ENCODE measurements at places on chromosomes 1 and 21. TPM values are rescaled to one million over a fixed set of nuclear protein-coding genes. Genes with fewer than 3 reads are reported as not detected.

Gene CRABP2
- total RNA-seq: 7.7 TPM

Gene OR2L2
- total RNA-seq: 0.41 TPM

Gene GJA4
- 3.3 TPM for total RNA-seq

DNA sequence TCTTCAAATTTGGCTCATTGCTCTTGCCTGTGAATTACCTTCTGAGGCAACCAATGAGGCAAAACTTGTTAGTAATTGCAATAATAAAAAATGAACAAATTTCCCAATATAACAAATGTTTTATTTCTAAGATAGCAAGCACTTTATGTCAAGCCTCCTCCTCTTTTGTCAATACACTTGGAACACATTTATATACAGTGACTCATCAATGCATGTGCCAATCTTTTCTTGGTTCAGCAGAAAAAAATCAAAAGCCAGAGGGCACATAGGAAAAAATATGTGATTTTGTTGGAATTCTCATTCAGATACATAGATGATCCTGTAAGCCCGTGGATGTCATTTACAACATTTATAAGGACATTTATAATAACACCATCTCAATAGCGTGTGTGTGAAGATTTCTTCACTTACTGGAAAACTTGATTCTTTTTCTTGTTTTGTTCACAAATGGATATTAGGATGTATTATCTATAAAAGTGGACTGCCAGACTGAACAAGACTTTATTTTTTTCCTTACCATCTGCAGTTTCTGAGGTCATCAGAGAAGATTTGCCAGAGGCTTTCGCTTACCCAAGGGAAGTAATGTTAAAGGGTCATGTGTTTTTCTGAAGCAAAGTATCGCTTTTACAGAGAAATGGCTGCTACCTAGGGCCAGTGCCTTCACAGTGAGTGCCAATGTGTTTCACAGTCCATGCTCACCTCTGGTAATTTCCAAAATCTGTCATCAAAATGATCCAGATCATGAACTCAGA, 645.7 kb upstream of the PTBP2 start:
- no peak for DNase-seq

- no peak for DNase-seq
Measured at GRCh38 chr1:178726545-178726944, 1.5 kb downstream of the RALGPS2 start.

GRCh38 chr1:155320661-155321617, at the start of gene RUSC1:
RUSC1 (plus strand) TSS chr1:155320894; CDS start chr1:155321774, 880 bp downstream.
- DNase-seq: peak; percentile 83

GRCh38 chr1:241640867-241641622, 876 bp upstream of the CHML start:
- DNase-seq: no peak

DNA sequence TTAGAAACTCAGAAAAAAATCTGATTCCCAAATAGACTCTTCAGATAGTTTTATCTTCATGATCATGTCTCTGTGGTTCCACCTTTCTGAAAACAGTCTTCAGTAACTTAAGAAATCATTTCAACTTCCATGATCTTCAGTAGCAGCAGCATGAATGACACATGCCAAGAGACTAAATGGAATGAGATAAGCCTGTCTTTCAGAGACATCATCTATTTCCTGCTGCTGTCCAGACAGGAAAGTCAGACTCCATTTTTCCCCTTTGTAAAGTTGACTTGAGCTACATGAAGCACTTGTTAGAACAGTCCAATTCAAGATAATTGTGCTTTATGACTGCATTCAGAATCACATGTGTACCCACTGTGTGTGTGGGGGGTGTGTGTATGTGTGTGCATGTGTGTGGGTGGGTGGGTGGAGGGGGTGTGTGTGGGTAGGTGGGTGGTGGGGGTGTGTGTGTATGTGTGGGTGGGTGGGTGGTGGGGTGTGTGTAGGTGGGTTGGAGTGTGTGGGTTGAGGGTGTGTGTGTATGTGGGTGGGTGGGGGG, 58.8 kb downstream of the CLIC4 start:
- DNase-seq: no peak

DNA sequence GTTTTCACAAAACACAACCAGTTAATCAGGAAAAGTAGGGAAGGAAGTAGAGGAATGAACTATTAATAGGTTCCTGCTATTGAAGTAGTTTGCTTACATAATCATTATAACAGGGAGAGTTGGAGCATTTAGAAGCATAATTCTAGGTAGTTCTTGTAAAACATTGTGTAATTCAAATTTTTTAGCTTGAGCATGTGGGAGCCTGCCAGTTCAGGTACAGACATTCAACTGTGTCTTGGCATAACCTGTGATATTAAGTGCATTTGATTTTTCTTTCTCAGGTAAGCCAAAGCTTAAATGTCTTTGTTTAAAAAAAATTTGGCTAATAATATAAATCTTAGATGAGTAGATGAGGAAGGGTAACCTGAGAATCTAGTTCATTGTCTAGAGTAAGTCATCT, 3.4 kb downstream of the YTHDF2 start:
- DNase-seq: no peak

- DNase-seq: no peak
Measured at GRCh38 chr1:184635347-184635979, 119.2 kb downstream of the EDEM3 start.

All from frontal cortex (tissue), 4 donors.